Common myeloid progenitor, CD34-positive (primary cell): ENCODE measurements at places on chromosomes 7 and 10.

DNA sequence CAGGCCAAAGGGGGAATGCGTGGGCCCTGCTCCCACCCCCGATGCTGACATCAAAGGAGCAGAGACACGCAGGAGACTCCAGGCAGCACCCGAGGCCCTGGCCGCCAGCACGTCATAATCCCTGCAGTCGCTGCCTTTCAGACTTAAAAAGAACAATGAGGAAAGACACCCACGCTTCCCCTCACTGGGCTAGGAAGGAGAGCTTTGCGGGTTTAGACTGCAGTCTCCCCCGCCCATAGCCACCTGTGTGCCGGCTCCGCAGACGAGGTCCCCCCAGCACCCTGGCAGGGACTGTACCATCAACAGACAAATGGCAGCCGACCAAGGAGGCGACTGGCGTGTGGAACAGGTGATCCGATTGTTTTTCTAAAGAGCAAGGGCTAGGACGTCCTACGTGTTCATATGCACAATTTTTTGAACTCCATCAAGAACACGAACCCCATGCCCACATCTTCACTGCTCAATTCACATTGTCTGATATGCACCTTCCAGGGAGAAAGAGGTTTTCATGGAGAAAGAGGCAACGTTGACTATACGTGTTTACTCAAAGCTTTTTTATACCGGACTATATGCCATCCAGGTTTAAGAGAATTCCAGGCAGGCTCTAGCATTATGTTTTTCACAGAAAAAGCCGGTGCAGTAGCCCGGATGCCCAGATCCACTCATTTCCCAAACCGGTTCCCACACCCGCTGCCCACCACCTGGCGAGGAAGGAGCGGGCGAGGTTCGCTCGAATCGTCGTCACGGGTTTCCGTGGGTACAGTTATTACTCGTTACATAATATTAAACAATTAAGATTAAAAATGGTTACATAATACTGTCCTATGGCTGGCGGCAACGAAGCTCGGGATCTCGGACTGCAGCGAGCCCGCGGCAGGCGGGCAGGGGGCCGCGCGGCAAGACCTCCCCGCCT is 1.1 kb downstream of the GRB10 start:
- no peak for DNase-seq

GRCh38 chr10:48541144-48541795 is 63.6 kb downstream of the ARHGAP22 start:
- DNase-seq = no peak

DNA sequence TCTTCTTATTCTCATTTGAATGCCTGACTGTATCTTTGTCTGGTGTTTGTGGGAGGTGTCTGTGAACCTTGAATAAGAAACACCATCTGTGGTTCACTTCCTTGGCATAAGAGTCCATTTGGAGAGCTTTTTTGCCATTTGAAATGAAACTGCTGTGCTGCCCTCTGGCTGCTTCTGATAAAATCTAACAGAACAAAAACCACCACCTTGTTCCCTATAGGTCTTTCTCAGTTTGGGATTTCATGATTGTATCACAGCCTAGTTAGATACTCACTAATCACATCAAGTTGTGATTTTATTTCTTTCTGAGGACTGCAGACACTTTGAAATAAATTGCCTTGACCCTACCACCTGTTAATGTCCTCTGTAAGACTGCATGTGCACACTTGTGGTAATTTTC is 102.7 kb upstream of the FAM13C start:
- peak; percentile 27 for DNase-seq

- no peak for DNase-seq
Observed at GRCh38 chr7:84100866-84101265, 93.7 kb downstream of the SEMA3A start.

DNA sequence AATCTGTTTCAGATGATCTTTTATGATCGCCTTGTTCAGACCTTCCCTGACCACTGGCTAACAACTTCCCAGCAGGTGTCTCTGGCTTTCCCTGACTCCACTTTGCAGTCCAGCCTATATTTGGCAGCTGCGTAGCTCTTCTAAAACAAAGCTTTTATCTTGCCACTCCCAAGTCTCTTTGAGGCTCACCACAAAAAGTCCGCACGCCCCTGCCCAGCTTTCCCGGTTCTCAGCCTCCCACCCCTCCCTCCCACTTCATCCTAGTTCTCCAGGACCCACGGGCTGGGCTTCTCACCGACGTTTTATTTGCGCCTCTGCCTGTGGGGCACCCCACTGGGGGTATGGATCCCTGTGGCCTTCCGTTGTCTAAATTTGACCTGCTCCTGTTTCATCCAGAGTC is 58.9 kb upstream of the USP6NL start:
- DNase-seq = no peak

- DNase-seq = peak; percentile 96
Observed at GRCh38 chr7:151088856-151089699, 2.8 kb downstream of the AGAP3 start.

GRCh38 chr10:37895674-37896073 is 38.3 kb upstream of the ZNF248 start:
- DNase-seq = no peak

- no peak for DNase-seq
Observed at GRCh38 chr7:92880212-92881090, 44.1 kb upstream of the CDK6 start.

DNA sequence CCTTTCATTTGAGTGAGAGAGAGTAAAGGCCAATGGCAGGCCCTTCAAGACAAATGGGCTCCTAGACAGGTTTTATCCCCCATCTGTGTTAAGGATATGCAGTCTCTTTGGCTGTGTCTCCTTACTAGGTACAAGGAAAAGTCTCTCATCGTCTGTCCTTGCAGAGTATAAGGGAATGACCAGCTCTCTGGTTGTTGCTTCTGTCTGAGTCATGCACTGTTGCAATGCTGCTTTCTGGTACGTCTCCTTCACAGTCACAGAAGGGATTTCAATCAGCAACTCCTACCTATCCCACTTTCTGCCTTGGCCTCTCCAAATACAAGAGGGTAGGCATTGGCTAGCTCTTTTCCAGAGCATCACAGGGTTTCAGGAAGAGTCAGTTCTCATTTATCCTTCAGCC is 48.1 kb downstream of the CTTNBP2 start:
- no peak for DNase-seq

- DNase-seq = no peak
Observed at GRCh38 chr7:27176524-27176845, 2.4 kb upstream of the HOXA10 start.

GRCh38 chr10:100709146-100710082 is 36.0 kb upstream of the PAX2 start:
- DNase-seq = no peak

DNA sequence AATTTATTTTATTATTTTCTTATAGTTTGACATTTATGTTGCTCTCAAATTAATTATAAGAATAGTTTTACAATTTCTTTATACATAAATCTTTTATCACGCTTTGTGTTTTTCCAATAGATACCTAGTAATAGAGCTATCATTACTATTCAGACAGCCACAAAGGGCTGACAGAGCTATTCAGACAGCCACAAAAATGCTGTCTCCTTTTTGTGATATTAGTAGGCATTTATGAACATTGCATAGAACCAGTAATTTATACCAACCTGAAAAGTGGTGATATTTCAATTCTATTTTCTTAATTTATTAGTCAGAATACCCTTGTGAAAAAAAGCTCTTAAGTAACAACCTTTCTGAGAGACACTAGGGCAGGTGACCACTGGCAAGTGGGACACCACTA is 34.2 kb upstream of the IGFBP3 start:
- DNase-seq = no peak

DNA sequence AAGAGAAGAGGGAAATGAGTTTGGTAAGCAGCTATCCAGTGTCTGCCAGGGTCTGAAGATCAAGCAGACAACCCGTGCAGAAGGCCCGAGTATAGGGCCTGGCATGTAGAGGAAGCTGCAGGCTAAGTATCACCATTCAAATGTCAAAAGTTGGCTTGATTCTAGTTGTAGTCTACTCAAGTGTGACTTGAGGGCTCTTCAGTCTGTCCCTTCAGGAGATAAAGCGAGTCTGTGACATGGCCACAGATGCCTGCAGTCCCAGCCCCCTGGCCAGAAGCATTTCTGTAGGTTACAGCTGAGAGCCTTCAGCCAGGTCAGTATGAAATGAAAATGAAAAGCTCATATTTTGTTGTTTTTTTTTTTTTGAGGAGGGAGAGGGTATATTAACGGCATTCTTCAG is 97.8 kb upstream of the EEPD1 start:
- DNase-seq = no peak

GRCh38 chr10:15539262-15539661 is 168.2 kb upstream of the FAM171A1 start:
- DNase-seq = no peak

- DNase-seq = no peak
Observed at GRCh38 chr10:51700228-51700817, 928 bp upstream of the CSTF2T start.

GRCh38 chr7:1264345-1265280 is 31.9 kb downstream of the UNCX start:
- DNase-seq = no peak
